ENCODE measurements at places on chromosomes 6 and 20.

DNA sequence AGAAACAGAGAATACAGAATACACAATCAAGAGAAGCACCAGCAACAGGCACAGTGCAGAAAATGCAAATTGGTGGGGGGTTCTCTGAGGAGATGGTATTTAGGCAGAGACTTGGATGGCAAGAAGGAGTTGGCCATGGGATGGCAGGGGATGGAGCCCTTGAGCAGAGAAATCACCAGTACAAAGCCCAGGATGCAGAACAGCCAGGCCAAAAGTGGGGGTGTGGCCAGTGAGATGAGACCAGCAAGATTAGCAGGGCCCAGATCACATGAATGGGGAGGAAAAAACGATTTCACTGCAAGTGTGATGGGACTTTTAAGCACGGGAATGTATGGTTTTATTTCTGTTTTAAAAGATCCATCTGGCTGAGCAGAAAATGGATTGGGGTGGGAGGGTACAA is 63.4 kb downstream of the TRAM2 start:
- H3K4me3 ChIP-seq = no peak overlapping the region
- no peaks in the 10 kb centered on the region for H3K4me1 ChIP-seq
- H3K36me3 ChIP-seq = peaks cover 58% of the 10 kb centered on the region

GRCh38 chr6:92790381-92790780 is 629.0 kb downstream of the EPHA7 start:
- H3K27me3 ChIP-seq = no peaks in the 10 kb centered on the region
- H3K4me3 ChIP-seq = no peak overlapping the region
- no peak overlapping the region for H3K27ac ChIP-seq
- H3K4me1 ChIP-seq = no peaks in the 10 kb centered on the region

DNA sequence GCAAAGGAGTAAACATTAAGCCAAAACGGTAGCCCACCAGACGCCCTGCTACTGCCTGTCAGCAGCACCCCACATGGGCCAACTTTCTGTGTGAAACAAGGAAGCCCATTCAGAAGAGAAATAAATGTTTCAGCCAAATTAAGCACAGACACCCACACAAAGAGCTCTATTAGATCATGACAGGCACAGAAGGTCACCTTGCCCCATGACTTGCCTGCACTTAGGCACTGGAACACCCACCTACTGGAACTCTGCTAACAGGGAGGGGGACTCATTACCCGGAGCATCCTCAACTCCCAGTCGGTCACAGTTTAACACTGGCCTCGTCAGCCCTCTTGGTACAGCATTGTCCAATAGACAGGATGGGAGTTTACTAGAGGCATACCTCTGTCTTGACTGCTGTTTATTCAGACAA is 31.8 kb downstream of the GFOD1 start:
- no peak overlapping the region for H3K4me3 ChIP-seq
- no peaks in the 10 kb centered on the region for H3K27me3 ChIP-seq
- H3K27ac ChIP-seq = peak overlapping the region; percentile 1
- no peaks in the 10 kb centered on the region for H3K36me3 ChIP-seq

DNA sequence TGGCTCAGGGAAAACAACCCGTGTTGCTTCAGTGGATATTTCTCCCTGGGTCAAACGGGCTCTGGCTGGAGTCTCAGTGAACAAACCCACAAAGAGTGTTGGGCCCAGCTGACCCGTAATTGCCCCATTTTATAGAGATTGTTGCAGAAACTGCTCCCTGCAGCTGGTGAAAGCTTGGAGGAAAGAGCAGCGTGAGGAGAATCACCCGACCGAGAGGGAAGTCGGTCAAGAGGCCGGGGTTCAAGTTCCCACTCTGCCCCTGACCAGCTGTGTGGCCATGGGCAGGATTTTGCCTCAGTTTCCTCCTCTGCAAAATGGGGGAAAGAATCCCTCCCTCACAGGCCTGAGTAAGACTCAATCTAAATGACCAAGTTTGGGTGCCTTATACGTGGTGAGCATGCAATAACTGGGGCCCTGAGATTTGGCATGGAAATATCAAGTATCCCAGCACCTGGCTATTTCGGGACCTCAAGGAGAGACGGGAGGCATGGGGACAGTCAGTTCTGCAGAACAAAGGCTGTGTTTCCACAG is 1.7 kb upstream of the TGM2 start:
- no peaks in the 10 kb centered on the region for H3K36me3 ChIP-seq
- H3K4me3 ChIP-seq = no peak overlapping the region
- peaks cover 21% of the 10 kb centered on the region for H3K27me3 ChIP-seq
- peaks cover 6% of the 10 kb centered on the region for H3K4me1 ChIP-seq
- no peak for DNase-seq

DNA sequence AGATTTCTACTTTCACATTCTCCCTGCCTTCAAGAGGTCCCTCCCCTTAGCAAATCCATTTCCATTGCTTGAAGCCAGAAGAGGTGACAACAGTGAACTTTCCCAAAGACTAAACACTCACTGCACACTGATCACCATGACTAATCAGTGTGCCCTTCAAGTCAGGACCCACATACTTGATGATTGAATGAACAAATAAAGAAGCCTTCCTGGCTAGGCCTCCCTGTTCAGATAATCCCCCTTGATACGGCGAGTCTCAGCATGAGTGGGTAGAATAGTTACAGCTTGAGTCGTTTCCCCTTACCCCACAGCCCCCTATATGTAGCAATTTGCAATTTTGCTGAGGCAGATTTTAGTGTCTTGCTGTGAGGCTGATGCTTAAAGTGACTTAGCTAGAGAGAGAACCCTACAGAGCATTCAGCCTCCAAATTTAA is 102.2 kb downstream of the UNC5CL start:
- peaks cover 4% of the 10 kb centered on the region for H3K27me3 ChIP-seq
- H3K4me3 ChIP-seq = no peak overlapping the region
- H3K4me1 ChIP-seq = no peaks in the 10 kb centered on the region
- DNase-seq = no peak

GRCh38 chr6:168377856-168378832 is 58.6 kb upstream of the DACT2 start:
- no peak overlapping the region for H3K4me3 ChIP-seq
- no peak overlapping the region for H3K27ac ChIP-seq
- no peak for DNase-seq

DNA sequence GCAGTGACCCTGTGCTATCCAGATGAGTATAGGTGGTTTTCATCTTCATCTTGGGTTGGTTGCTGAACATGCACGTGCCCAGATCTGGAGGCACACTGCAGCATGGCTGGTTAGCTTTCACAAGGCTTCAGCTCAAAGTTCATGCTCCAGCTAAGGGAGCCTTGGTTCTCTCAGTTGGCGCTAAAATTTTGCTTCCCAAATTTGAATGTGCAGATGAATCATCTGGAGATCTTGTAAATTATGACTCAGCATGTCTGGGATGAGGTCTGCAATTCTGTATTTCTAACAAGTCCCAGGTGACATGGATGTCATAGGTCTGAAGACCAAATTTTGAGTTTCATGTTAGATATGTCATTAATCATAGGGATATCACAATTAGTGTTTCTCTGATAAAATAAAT is 230.8 kb downstream of the FOXA2 start:
- H3K27me3 ChIP-seq = no peaks in the 10 kb centered on the region
- H3K4me1 ChIP-seq = no peaks in the 10 kb centered on the region
- no peak for DNase-seq
- H3K4me3 ChIP-seq = no peak overlapping the region
- no peaks in the 10 kb centered on the region for H3K36me3 ChIP-seq

Data from CD4-positive, alpha-beta T cell (primary cell).